Stimulated activated CD8-positive, alpha-beta memory T cell treated with anti-CD3 and anti-CD28 coated beads, Interleukin-7, amount 100 ng/mL, for 1 hour (primary cell): ENCODE measurements at places on chromosomes 2 and 18.

DNA sequence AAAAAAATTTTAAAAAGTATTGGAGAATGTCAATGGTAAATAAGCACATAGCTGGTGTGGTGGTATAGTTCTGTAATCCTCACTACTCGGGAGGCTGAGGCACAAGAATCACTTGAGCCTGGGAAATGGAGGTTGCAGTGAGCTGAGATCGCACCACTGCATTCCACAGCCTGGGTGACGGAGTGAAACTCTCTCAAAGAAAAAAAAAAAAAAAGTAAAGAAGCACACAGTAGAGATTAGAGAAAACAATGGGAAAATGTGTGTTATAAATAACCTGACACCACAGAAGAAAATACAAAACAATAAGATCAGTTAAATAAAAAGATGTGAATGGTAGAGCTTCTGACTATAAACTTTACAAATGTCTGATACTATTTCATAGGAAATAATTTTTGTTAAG, 163.7 kb upstream of the WDSUB1 start:
- no peak for DNase-seq

- no peak for DNase-seq
Observed at GRCh38 chr18:62394006-62394763, 69.1 kb downstream of the TNFRSF11A start.

- no peak for DNase-seq
Observed at GRCh38 chr18:8820396-8821082, 115.2 kb downstream of the MTCL1 start.

DNA sequence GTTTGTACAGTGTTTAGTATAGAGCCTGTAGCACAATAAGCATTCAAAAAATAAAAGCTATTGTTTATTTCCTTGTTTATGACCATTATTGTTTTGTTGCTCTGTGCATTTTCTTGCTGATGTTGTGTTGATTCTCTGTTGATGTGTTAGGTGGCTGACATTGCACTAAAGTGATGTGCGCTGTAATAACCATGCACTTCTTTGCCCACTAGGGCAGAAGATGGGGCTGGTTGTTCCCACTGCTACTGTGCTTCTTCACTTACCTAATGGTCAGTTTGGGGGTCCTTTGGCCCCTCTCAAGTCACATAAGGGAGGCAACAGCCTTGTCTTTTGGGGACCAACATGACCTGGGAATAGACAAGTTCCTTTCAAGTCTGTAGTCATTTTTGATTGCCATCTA, 6.0 kb downstream of the SCG2 start:
- no peak for DNase-seq

- DNase-seq: no peak
Observed at GRCh38 chr2:239535413-239536144, 134.8 kb upstream of the HDAC4 start.

GRCh38 chr2:85215081-85215447, 81.9 kb downstream of the TCF7L1 start:
- no peak for DNase-seq

GRCh38 chr18:8947566-8947965, 154.9 kb upstream of the NDUFV2 start:
- DNase-seq: no peak

DNA sequence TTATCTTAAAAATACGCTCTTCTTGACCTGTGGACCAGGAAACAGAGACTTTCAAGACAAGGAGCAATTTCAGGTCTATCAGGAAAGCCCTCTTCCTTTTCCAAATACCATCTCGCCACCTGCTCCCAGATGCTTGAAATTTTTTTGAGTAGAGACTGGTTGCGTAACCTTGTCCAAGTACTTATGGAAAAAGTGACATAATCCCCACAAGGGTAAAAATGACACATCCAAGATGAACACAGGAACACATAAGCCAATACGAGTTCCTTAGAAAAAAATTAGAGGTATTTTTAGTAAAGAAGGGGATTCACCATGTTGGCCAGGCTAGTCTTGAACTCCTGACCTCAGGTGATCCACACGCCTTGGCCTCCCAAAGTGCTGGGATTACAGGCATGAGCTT, 1.8 kb downstream of the SERPINB13 start:
- no peak for DNase-seq

- peak; percentile 24 for DNase-seq
Observed at GRCh38 chr2:241036397-241036963, 38.1 kb downstream of the SNED1 start.
